ENCODE measurements at places on chromosomes 5 and 9. TPM values are rescaled to one million over a fixed set of nuclear protein-coding genes. Genes with fewer than 3 reads are reported as not detected.

The TMEM203 gene
- 27.6 TPM for total RNA-seq

The FTMT gene
- not detected for total RNA-seq

The ENTPD8 gene
- not detected for total RNA-seq

The SLC2A8 gene
- total RNA-seq: 1.7 TPM

The CATSPER3 gene
- 1.1 TPM for total RNA-seq
